Immature natural killer cell (primary cell): ENCODE measurements at places on chromosomes 2 and 18.

DNA sequence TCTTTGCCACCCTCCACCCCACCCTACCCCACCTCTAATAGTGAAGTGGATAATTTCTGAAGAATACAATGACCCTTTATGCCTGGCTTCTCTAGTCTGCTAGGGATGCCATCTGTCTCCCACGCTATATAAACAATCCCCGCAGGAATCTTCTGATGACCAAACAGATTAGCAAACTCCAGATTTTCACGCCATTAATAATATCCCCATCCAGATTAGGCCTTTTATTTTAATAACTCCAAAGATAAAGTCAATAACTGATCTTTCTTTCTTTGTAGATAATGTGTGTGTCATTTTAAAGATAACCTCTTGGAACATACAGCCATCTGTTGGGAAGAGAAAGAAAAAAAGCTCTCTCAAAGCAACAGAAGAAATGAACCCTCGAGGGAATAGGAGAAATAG is 47.9 kb upstream of the CCDC150 start:
- H3K27me3 ChIP-seq = peaks cover 23% of the 10 kb centered on the region
- H3K4me3 ChIP-seq = no peak overlapping the region
- no peak for DNase-seq
- no peak overlapping the region for H3K27ac ChIP-seq
- H3K4me1 ChIP-seq = peaks cover 8% of the 10 kb centered on the region

DNA sequence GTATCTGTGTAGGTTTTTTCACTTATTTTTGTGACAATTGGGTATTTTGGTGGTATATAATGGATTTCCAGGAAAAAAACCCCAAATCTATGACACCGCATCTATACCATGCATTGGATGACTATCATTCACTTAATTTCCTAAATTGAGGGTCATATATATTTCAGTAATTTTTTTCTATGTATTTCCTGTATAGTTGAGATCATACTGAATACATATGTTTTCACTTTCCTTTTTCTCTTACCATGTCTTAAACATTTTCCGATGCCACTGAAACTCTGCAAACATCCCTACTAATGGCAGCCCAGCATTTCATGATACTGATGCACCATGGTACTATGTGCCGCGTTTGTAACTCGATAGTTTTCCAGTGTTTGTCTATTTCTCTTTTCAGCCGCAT is 40.4 kb downstream of the CDKL4 start:
- H3K4me3 ChIP-seq = no peak overlapping the region
- H3K4me1 ChIP-seq = no peaks in the 10 kb centered on the region
- H3K36me3 ChIP-seq = peaks cover 8% of the 10 kb centered on the region
- H3K27me3 ChIP-seq = peaks cover 1% of the 10 kb centered on the region
- DNase-seq = no peak

GRCh38 chr18:3688690-3689089 is 238.7 kb downstream of the TGIF1 start:
- H3K4me1 ChIP-seq = no peaks in the 10 kb centered on the region
- H3K27me3 ChIP-seq = peaks cover under 1% of the 10 kb centered on the region
- H3K4me3 ChIP-seq = no peak overlapping the region
- no peaks in the 10 kb centered on the region for H3K36me3 ChIP-seq

GRCh38 chr2:195214072-195214471 is 443.0 kb upstream of the SLC39A10 start:
- no peak for DNase-seq
- no peak overlapping the region for H3K4me3 ChIP-seq
- no peaks in the 10 kb centered on the region for H3K27me3 ChIP-seq
- H3K4me1 ChIP-seq = no peaks in the 10 kb centered on the region
